ENCODE measurements at places on chromosomes 1 and 21. TPM values are rescaled to one million over a fixed set of nuclear protein-coding genes. Genes with fewer than 3 reads are reported as not detected.

DNA sequence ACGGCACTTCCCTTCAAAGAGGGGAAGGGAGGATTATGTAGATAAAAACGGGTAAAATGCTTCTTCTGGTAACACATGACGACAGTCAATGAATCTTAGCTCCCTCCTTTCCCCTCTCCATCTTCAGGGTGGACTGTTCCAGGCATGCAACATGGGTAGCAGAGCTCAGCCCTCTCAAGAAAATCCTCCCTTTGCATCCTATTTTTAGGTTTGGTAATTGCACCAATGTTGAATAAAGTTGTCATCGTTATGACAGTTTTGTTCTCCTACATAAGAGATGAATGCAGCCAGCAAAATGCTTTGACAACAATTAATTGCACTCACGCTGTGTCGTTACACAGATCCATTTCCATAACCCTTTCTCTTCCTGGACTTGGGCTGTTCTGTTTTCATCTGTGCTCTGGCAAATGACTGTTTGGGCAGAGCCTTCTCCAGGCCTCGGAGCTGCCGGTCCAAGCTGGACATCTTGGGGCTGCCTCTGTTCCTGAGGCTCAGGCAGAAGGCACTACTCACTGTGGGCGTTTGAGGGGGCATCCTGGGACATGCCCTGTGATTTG is 127.6 kb downstream of the CNIH3 start:
- DNase-seq = no peak

GRCh38 chr21:30232011-30232410 is 16.1 kb upstream of the CLDN8 start:
- DNase-seq = no peak

DNA sequence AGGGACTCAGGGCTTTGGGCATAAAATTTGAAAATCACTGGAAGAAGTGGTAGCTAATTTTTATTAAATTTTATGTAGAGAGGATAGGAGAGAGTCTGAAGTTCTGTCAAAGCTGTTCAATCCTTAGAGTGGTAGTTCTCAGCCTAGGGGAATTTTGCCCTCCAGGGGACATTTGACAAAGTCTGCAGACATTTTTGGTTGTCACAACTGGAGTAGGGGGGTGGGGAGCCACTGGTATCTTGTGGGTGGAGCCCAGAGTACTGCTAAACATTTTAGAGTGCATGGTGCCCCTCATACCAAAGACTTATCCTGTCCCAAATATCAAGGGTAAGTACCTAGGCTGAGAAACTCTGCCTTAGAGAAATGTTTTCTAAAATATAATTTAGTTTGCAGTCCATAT is 30.2 kb downstream of the RASAL2 start:
- no peak for DNase-seq

DNA sequence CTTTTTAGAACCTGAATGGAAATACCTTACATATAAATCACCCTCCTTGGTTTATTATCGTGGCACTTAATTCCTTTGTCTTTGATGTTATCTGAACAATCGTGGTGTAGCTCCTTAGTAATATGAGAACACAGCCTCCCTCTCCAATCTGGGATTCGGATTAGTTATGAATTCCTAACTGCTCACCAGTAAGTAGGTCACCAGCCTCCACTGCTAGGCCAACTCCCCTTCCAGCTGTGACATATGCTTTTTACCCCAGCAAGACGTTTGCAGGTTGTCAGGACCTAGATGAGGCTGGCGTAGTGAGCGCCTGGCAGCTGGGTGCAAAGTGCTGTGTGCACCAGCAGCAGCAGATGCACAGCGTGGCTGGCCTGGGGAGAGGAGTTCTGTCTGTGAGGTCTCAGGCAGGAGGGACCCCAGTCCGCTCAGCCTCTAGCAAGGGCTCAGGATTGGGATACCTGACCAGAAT is 38.2 kb downstream of the NTPCR start:
- no peak for DNase-seq

DNA sequence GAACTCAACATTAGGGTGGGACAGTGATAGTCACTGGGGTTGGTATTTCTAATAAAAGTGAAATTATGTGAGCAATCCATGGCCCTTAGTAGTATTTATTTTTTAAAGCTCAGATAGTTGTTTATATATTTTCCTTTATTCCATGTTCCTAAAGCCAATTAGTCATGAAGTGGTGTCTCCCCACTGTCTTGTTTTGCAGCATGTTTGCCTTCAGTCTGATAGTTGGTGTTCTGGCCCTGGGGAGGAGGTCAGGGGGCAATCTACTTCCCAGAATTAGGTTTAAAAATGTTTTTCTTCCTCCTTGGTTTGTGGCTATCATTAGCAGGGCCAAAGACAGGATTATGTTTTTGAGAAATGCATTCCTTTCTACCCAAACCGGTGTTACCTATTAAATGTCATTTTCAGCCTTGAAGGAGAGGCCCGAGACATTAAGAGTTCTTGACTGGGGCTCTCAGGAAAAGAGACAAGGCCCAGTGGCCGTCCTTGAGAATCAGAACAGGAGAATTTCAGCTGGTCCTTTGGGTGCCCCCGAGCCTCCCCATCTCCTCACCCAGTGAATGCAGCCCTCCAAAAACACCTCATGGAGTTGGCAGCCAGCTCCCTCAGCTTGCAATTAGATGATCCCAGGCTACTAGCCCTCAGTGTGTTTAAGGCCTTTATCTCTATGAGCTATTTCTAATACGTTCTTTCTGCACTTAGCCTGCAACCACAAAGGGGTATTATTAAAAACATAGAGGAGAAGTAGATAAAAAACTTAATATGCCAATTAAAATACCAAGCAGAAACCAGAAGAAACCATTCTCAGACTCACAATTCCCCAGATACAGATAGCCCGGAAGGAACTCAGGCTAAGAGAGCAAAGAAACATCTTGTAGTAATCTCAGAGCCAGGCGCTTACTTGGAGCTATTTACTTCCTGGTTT is 71.3 kb upstream of the NGF start:
- no peak for DNase-seq

DNA sequence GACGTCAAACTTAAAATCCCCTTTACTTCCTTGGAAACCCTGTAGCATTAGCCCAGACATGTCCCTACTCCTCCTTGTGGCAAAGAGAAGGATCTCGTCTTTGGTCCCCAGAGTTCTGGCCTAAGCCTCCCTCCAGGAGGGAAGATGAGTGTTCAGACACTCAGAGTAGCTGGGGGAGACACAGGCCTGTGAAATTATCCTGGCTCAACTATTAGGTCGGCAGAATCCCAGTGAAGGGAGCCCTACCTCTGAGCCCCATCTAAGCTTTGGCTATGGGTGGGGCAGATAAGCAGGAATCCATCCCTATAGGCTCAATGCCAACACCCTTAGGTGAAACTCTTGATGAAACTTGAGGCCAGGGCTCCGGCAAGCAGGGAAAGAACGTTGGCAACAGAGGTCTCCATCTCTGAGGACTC is 1.7 kb upstream of the SFN start:
- no peak for DNase-seq

DNA sequence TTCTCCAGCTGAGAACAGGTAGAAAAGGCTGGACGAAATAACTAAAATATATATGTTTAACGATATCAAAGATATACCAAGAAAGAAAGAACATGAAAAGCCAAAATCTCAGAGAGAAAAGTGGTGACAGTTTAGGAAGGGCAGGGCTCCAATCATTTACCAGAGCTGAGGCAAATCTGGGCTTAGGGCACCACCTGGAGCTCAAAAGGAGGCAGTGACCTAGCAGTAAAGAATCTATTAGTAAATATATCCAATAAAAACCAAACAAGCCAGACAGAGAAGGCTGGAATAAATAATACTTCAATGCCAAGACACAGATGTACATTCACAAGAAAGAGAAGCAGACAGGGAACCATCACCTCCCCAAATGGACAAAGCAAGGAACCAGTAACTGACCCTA is 43.5 kb downstream of the CHIA start:
- DNase-seq = no peak

DNA sequence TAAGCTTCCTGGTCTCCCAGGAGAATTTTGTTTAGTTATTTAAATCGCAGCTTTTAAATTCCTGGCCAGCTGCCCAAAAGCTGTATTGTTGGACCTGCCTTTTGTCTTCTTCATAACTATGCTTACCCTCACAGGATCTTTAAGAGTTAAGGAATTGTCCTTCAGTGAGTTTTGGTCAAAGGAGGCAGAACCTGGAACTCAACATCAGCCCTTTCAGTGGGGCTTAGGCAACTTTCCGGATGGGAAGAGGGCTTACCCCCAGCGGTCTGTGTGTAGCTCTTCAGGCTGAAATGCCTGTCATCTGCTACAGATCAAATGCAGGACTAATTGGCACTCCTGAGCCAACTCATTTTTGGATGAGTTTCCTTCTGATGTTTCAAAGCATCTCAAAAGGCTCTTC is 402.6 kb downstream of the SIPA1L2 start:
- DNase-seq = no peak

DNA sequence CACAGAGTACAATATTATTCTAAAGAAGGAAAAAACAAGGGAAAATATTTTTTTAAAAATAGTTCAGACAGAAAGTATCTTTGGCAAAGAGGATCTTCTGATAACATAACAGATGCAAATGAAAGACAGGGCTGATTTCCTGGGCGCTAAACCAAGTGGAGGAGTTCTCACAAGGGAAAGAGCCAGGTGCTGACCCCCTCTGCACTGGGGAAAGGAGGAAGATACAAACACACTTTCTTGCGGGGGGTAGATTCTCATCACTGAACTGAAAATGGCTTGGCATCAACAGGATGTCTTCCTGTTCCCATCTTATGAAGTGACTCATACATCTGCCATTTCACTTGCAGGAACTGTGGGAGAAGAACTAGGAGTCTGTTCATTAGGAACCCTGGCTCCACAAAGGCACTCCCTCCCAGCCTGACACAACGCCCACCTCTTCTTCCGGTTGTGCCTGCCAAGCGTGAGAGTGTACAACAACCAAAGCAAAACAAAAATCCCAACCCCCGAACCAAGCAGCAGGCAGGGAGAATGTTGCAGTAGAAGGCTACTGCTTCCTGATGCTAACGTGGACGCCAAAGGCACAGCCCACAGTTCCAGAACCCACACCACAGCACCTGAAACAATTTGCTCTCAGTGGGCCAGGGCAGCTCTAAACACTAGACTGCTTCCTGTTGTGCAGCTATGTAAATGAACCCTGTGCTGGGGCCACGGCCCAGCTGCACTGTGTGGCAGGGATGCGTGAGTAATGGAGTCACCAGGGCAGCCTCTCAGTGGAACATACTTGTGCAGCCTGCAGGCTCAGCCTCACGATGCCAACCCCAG is 51.0 kb downstream of the GADD45A start:
- DNase-seq = peak; percentile 58

- no peak for DNase-seq
Observed at GRCh38 chr1:167763525-167764220, 41.9 kb downstream of the MPZL1 start.

- DNase-seq = no peak
Observed at GRCh38 chr1:205570173-205570501, 61.7 kb downstream of the ELK4 start.

DNA sequence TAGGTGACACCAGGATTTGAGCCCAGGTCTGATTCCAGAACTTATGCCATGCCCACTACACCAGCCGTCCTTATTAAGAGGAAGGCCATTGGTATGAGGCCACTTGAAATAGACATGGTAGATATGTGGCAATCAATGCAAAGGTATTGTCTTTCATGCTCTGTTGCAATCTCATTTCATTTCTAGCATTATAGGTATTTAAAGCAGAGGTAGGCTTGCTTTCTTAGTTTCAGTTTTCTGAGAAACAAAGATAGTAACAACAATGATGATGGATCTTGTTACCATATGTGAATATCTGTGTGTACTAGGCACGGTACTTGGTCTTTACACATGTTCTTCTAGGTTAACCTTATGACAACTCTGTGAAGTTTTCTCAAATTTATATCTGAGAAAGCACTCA is 113.1 kb downstream of the FGGY start:
- no peak for DNase-seq

GRCh38 chr1:99650030-99650429 is 4.1 kb downstream of the PALMD start:
- no peak for DNase-seq

- DNase-seq = no peak
Observed at GRCh38 chr21:25986928-25987327, 183.6 kb downstream of the APP start.

GRCh38 chr1:46643368-46643775 is 24.8 kb downstream of the ATPAF1 start:
- DNase-seq = no peak

- DNase-seq = no peak
Observed at GRCh38 chr1:112527266-112528010, 18.7 kb downstream of the WNT2B start.

GRCh38 chr1:68197461-68197860 is 34.9 kb downstream of the WLS start:
- no peak for DNase-seq

GRCh38 chr1:7362947-7363346 is 408.1 kb upstream of the VAMP3 start:
- DNase-seq = no peak

DNA sequence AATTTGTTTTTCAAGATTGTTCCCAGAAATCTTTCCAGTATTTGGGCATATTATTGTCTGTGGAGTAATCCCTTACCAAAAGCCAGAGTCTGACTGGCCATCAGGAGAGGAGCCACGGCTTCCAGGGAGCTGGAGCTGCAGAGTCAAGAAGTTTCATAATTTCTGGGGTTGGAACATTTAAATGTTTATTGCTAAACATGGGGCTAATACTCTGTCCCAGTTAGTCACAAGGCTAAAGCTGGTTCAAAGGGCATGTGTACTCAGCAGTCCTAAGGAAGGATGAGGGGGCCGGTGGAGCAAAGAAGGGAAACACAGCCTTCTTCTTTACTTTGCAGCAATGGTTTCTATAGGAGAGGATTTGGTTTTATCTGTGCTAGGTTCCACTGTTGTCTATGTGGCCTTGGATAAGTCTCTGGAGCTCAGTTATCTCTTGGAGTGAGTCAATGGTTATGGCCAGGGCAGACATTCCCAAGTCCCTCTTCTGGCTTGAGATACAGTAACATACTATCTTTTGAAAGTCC is 9.5 kb downstream of the DENND2D start:
- no peak for DNase-seq

- DNase-seq = no peak
Observed at GRCh38 chr1:89949991-89950624, 44.8 kb upstream of the ZNF326 start.

DNA sequence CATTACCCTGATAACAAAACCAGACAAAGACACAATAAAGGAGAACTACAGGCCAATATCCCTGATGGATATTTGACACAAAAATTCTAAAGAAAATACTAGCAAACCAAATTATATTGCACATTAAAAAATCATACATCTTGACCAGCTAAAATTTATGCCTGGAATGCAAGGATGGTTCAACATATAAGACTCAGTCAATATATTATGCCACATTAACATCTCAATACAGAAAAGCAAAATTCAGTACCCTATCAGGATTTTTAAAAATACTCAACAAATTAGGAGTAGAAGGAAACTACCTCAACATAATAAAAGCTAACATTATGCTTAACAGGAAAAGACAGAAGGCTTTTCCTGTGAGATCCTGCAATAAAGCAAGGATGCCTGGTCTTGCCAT is 177.1 kb downstream of the MAGI3 start:
- DNase-seq = no peak

- DNase-seq = no peak
Observed at GRCh38 chr1:182299728-182300616, 91.6 kb downstream of the GLUL start.

GRCh38 chr1:215835951-215836350 is 268.8 kb downstream of the KCTD3 start:
- no peak for DNase-seq

Gene HFM1
- total RNA-seq = not detected

Gene DNAJB4
- 15.2 TPM for total RNA-seq

Gene KLHDC7A
- not detected for total RNA-seq

Gene MEF2D
- total RNA-seq = 54.4 TPM

Gene CACNA1S
- total RNA-seq = not detected

Gene CELF3
- total RNA-seq = not detected

Gene NFASC
- 0.31 TPM for total RNA-seq

Gene EXOSC10
- 89.1 TPM for total RNA-seq

Gene KCNK1
- total RNA-seq = not detected

Gene TMPRSS3
- 7.8 TPM for total RNA-seq

Gene LAMTOR5
- 115 TPM for total RNA-seq

Gene NCF2
- 8.0 TPM for total RNA-seq

Data from activated naive CD8-positive, alpha-beta T cell treated with anti-CD3 and anti-CD28 coated beads, Interleukin-2, amount 10 ng/mL, durations not matched to agents 7 days and 5 days (primary cell).